Mononuclear cell (primary cell): ENCODE measurements at places on chromosomes 7 and 10. TPM values are rescaled to one million over a fixed set of nuclear protein-coding genes. Genes with fewer than 3 reads are reported as not detected.

Gene NPC1L1
- total RNA-seq, result not detected

Gene SLC18A3
- total RNA-seq, result 0.10 TPM

Gene VSTM4
- total RNA-seq, result 0.10 TPM

Gene TMEM213
- not detected for total RNA-seq

Gene DRGX
- total RNA-seq, result not detected

Gene IQUB
- total RNA-seq, result 0.52 TPM

Gene FGFR2
- total RNA-seq, result not detected
